ENCODE measurements at places on chromosomes 12 and 14. TPM values are rescaled to one million over a fixed set of nuclear protein-coding genes. Genes with fewer than 3 reads are reported as not detected.

The ZBTB42 gene
- 2.1 TPM for total RNA-seq

The MYL2 gene
- total RNA-seq = not detected

- H3K36me3 ChIP-seq = no peaks in the 10 kb centered on the region
- no peaks in the 10 kb centered on the region for H3K27me3 ChIP-seq
- H3K4me1 ChIP-seq = peaks cover 23% of the 10 kb centered on the region
- H3K4me3 ChIP-seq = peak overlapping the region; percentile 91
- peak overlapping the region; percentile 92 for H3K27ac ChIP-seq
These were observed 1.1 kb downstream of the RAP1B start for GRCh38 chr12:68611806-68612160.

DNA sequence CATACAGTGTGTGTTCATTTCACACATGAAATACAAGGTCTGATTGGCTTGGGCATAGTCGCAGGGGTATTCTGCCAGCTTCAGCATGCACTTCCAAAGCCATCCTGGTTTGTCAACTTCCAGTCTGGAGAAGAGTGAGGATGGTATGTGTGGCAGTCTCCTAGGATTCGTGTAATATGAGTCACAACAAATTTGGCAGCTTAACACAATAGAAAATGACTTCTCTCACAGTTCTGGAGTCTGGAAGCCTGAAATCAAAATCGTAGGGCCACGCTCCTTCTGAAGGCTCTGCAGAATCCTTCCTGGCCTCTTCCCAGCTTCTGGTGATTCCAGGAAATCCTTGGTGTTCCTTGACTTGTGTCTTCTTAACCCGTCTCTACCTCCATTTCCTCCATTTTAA lies 167.5 kb downstream of the PPM1H start:
- H3K27ac ChIP-seq = no peak overlapping the region
- no peaks in the 10 kb centered on the region for H3K27me3 ChIP-seq
- no peak overlapping the region for H3K4me3 ChIP-seq
- no peaks in the 10 kb centered on the region for H3K36me3 ChIP-seq
- no peaks in the 10 kb centered on the region for H3K4me1 ChIP-seq
- peak; percentile 14 for DNase-seq

GRCh38 chr12:84077679-84078078 lies 834.9 kb downstream of the SLC6A15 start:
- no peak overlapping the region for H3K4me3 ChIP-seq
- no peaks in the 10 kb centered on the region for H3K36me3 ChIP-seq
- H3K4me1 ChIP-seq = no peaks in the 10 kb centered on the region
- H3K27ac ChIP-seq = no peak overlapping the region
